Stimulated activated CD8-positive, alpha-beta memory T cell treated with anti-CD3 and anti-CD28 coated beads, Interleukin-7, amount 100 ng/mL, for 1 hour (primary cell): ENCODE measurements at places on chromosomes 2 and 18.

- DNase-seq, result no peak
Observed at GRCh38 chr2:177171418-177171865, 41.2 kb upstream of the HNRNPA3 start.

DNA sequence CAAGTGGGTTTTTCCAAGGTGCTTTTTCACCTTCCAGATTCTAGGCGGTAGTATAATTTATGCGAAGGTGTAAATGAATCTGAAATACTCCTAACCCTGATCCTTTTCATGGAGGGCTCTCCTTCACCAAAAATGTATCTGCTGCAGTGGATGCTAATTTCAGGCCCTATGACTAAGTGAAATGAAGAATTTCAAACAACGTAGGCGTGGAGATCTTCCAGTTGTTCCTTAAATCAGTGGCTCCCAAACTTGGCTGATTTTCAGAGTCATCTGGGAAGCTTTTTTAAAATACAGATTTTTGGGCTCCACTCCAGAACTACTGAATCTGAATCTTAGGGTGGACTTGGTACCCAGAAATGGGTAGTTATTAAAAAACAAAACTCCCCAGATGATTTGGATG, 5.5 kb downstream of the GCKR start:
- DNase-seq, result no peak

DNA sequence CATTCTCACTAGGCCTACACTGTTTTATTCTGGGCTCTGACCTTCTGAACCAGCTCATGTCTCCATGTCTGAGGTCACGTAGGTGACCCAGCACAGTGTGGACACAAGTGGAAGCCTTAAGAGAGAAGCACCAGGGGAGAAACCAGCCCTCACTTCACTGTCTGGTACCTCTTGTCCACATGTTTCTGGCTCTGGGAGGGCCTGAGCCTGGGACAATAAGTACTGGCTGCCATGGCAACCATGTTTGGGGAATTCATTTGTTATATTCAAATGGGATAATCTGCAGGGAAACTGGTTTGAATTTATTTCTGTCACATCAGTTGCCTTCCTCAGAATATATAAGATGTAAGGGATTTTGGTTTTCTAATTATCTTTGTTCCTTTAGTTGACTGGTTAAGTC, 23.3 kb downstream of the MYO3B start:
- no peak for DNase-seq

GRCh38 chr18:9613550-9614400, 584 bp downstream of the PPP4R1 start:
- peak; percentile 3 for DNase-seq

DNA sequence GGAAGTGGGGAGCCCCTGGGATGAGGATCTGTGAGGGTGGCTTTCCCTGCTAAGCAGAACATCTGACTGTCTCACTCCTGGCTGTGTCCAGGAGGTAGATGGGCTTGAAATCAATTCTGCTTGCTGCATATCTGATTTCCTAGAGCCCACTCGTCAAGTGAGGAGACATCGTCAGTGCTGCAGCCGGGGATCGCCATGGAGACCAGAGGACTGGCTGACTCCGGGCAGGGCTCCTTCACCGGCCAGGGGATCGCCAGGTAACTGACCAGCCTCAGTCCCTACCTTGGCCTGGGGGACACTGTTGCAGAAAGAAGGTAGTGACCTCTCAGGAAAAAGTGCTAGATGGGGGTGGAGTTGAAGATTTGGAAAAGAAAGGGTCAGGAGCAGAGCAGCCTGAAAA, 31.3 kb downstream of the CNGA3 start:
- no peak for DNase-seq
